ENCODE measurements at places on chromosomes 5 and 9.

DNA sequence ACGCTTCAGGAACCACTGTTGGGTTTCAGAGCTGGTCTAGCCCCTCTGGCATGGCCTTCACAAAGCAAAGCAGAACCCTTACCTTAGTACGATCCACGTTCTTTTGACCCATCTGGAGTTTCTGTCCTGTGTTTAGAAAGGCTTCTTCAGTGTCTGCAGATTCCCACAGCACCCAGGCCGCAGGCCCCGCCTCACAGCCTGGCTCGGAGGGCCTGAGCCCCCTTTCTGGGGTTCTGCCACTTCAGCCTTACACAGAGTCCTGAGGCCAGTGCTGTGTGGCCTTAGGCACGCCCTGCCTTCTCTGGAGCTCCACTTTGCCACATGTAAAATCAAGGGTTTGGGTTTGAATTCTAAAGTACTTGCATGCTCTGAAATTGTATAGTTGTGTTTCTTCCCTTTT lies 31.6 kb upstream of the PRDM12 start:
- DNase-seq = no peak

- no peak for DNase-seq
Measured at GRCh38 chr9:70000469-70000868, 43.2 kb upstream of the MAMDC2 start.

- DNase-seq = no peak
Measured at GRCh38 chr5:175855041-175855720, 16.2 kb upstream of the CPLX2 start.

- peak; percentile 39 for DNase-seq
Measured at GRCh38 chr9:3795556-3795955, 269.8 kb upstream of the RFX3 start.

DNA sequence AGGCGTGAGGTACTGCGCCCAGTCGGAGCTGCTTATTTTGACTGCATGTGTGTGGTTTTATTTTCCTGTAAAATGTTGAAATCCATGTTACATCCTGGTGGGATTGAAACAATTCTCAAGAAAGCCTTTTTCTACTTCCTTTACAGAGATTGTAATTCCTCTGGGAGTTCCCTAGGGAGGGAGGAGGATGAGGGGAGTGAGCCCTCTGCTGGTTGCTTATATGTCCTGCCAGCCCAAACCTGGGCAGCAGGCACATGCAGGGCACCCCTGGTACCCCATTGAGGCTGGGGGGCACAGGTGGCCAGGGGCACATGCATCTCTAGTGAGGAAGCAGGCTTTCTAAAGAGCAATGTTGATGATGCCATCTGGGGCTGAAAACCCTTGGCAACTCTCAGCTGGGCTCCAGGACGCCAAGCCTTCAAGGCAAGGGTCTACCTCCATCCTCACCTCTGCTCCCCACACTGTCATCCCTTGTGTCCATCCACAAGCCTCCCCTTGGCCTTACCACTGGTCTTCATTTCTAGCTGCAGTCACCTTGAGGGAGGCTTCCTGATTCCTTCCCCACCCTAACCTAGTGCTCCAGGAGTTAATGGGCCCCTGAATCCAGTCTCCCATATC lies 84.7 kb upstream of the TNFSF8 start:
- DNase-seq = peak; percentile 70

GRCh38 chr5:73093943-73094342 lies 26.4 kb upstream of the TMEM171 start:
- peak; percentile 56 for DNase-seq

- no peak for DNase-seq
Measured at GRCh38 chr9:123419091-123419490, 63.1 kb downstream of the CRB2 start.

- no peak for DNase-seq
Measured at GRCh38 chr5:88404405-88404804, 135.8 kb upstream of the TMEM161B start.

DNA sequence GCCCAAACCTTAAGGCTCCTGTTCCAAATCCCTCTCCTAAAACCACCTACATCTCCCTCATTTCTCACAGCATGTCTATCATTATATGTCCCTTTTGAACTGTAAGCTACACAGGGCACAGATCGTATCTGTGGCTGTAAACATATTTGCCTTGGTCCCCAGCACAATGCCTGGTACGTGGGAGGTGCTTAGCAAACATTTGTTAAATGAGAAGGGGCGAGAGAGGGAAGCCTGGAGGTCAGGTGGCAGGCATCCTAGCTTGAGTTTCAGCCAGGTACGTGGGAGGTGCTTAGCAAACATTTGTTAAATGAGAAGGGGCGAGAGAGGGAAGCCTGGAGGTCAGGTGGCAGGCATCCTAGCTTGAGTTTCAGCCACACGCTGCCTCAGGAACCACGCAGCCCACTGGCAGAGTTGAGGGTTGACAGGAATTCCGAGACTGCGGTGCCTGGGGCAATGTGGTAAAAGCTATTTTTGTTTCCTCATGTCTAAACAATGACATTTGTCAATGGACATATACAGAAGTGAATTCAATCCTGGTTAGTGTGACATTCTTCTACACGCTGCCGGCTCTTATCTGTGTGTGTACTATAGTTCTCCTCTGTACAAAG lies 113.6 kb downstream of the EFNA5 start:
- DNase-seq = peak; percentile 95

- DNase-seq = no peak
Measured at GRCh38 chr5:10936081-10936855, 175.2 kb upstream of the DAP start.

GRCh38 chr9:91001146-91001611 lies 199.6 kb downstream of the SYK start:
- no peak for DNase-seq

- DNase-seq = no peak
Measured at GRCh38 chr9:37486256-37486615, 488 bp downstream of the POLR1E start.

DNA sequence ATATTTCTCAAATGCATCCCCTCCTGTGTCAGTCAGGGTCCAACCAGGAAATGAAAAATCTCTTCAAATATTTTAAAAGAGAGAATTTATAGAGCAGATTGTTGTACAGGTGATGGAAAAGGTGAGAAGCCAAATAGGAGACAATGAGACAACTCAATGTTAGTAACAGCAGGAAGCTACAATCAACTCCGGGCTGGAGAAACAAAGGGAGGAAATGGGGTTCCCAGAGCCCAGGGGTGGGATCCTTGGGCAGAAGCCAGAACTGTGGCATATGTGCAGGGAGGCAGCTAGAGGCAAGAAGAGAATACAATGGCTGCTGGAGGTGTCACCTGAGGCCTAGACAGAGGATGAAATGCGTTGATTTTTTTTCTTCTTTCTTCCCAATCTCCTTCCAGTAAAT lies 361.8 kb upstream of the ACTBL2 start:
- peak; percentile 21 for DNase-seq

- DNase-seq = peak; percentile 80
Measured at GRCh38 chr9:136629879-136630661, 32.6 kb upstream of the EGFL7 start.

GRCh38 chr5:74471875-74472274 lies 168.7 kb downstream of the ENC1 start:
- DNase-seq = no peak

GRCh38 chr5:108548684-108549596 lies 167.0 kb upstream of the FBXL17 start:
- DNase-seq = no peak

GRCh38 chr5:175664723-175665122 lies 6.9 kb downstream of the HRH2 start:
- DNase-seq = no peak

DNA sequence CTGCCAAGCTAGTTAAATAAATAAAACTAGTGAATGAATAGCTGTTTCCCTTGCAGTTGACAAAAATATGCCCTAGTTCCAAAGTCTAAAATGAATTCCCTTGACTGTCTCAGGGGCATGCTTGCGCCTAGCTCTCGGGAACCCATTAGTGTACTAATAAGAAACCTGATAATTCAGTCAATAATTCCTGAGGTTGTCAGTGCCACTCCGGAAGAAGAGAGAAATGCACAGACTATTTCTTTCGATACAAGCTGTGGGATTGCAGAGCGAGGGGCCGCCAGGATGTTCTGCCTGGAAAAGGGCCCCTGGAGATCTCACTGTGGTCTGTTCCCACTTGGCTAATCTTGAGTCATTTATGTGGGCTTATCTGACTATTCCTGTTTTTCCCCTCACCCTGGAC lies 56.4 kb upstream of the LARP1 start:
- DNase-seq = no peak

Data from mesendoderm (in vitro differentiated cells).